NCI-H187 (cell line): ENCODE measurements at places on chromosomes 13 and 19.
A peak's percentile ranks its signal among the peaks of the same experiment; 100 is the strongest.

DNA sequence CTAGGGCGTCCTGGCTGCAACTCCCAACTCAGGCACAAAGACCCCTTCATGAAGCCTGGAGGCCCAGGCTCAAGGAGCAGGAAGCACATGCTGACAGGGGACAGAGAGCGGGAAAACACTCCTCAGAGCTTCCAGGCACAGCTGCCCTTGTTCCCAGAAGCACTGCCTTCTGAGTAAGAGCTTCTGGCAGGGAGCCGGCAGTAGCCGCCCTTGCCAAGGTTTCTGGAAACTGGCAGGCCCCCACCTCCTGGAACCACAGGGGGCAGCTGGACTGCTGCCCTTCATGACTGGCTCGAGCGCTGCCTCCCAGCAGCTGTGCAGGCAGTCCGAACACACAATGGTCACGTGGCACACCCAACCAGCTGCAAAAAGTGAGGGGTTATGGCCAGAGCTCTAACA lies 33.6 kb upstream of the EPHX3 start:
- no peak for DNase-seq

- no peak for DNase-seq
These were observed 24.5 kb downstream of the EFNA2 start for GRCh38 chr19:1309977-1310852.

DNA sequence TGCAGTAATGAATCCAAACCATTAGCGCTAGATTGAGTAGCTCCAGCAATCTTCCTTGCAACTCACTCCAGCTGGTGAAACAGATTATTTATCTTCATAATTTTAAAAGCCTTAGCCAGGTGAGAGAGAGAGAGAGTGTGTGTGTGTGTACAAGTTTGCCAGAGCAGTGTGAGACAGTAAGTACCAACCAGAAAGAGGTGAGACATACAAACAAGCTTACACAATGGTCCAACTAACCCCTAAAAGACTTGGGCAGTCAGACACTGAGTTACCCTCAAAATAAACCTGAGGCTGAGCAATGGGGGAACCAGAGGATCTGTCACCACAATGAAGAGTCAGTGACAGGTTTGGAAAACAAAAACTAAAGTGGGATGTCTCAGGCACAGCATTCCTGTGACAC lies 8.1 kb upstream of the THSD1 start:
- DNase-seq: no peak

GRCh38 chr13:18948012-18948663 lies 233.5 kb downstream of the TUBA3C start:
- no peak for DNase-seq

GRCh38 chr13:89315287-89315686 lies 1644.1 kb downstream of the SLITRK5 start:
- DNase-seq: no peak

DNA sequence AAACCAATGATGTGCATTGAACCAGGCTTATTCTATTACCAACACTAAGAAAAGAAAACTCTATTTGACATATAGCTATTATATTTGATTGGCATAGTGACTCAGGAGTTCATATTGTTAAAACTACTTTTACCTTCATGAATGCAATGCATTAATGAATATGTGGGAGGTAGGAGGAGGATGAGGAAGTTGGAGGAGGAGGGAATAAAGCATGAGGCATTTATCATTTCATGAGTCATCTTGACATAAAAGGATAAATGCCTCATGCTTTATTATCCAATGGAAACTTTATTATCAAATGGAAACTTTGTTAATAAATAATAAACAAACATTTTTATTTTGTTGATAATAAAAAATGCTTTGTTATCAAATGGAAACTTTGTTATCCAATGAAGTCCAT lies 116.5 kb downstream of the SPRY2 start:
- no peak for DNase-seq

- DNase-seq: no peak
These were observed 1.9 kb upstream of the RASA3 start for GRCh38 chr13:114134111-114134943.

DNA sequence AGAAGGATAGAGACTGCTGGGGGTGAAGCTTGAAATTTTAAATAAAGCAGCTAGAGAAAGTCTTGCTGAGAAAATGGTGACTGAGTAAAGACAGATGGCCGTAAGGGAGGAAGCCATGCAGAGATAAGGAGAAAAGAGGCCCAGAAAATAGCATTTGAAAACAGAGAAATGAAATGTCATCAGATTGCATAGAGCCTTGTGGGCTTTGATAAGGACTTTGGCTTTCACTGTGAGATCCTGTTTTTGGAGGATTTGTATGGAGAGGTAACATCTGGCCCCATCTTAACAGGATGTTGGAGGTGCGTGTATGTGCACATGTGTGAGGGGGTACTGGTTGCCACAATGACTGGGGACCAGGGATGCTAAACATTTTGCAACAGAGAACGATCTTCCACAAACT lies 19.5 kb upstream of the ATP8A2 start:
- no peak for DNase-seq

- DNase-seq: no peak
These were observed 60.3 kb downstream of the CRYL1 start for GRCh38 chr13:20465218-20465879.

GRCh38 chr13:44050450-44051063 lies 170.9 kb downstream of the LACC1 start:
- DNase-seq: no peak

GRCh38 chr19:28196101-28196500 lies 1016.9 kb downstream of the UQCRFS1 start:
- no peak for DNase-seq

DNA sequence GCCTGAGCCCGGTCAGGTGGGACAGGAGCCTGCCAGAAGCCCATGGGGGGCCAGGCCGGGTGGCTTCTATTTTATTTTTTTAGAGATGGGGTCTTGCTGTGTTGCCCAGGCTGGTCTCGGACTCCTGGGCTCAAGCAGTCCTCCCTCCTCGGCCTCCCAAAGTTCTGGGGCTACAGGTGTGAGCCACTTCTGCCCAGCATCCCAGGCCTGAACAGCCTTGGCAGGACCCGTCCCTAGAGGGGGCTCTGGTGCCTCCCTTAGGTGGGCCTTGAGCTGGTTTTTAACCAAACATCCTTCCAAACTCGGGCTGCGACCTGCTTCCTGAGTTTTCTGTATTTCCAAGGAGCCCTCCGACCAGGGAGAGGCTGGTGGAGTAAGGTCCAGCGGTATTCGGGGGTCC lies 10.5 kb downstream of the COMP start:
- DNase-seq: no peak

GRCh38 chr13:68232351-68233130 lies 1002.4 kb upstream of the PCDH9 start:
- DNase-seq: no peak

DNA sequence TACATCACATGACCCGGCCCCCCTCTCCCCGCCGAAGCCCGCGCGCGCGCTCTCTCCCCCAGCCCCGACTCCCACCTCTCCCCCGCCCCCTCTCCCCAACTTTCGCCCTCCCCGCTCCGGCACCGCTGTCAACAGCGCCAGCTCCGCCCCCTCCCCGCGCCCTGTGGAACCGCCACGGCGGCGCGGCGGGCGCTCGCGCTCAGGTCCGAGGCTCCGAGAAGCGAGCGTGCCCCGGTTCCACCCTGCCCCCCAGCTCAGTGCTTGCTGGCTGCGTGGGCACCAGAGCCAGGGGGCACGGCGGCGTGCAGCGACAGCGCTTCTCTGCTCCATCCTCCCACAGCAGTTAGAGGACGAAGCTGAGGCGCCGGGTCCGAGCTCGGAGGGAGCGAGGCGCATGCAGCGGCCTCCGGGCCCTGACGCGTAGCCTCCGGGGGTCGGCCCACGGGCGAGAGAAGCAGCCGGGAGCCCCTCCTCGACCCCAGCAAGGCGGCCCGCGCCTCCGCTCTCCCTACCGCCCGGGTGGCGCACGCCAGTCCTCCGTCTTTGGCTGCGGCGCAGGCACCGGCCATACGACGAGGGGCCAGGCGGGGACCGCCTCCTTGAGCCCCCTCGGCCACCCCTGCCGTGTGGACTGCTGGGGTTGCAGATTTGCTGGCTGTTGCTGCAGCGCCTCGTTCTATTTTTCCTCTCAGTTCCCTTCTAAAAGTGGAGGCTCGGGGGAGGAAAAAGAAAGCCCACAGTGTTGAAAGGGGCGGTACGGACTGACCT lies 109.5 kb downstream of the KCNRG start:
- DNase-seq: peak; percentile 94

- no peak for DNase-seq
These were observed 329.1 kb downstream of the SLITRK5 start for GRCh38 chr13:88000239-88000638.

- no peak for DNase-seq
These were observed at the start of gene CYP4F3 for GRCh38 chr19:15640294-15640903. Gene CYP4F3 (plus strand): TSS chr19:15640897. CDS start chr19:15641416, 519 bp downstream.

- DNase-seq: no peak
These were observed 33.0 kb downstream of the MIPEP start for GRCh38 chr13:23856008-23856750.

DNA sequence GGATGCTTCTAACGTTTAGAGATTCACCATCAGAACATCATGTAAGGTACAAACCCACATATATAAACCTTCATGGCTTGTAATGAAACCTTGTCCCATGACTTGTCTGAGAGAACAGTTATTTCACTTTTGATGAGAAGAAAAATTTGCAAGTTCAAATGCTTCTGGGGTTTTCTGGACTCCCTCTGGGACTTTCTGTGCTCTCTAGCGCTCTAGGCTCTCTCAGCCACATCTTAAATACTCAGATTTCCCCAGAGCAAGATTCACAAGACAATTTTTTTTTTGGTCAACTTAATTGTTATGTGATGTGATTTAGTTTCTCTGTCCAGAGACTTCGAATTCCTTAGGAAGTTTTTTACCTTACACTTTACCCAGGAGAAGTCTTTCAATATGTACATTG lies 282.8 kb upstream of the EDNRB start:
- no peak for DNase-seq

DNA sequence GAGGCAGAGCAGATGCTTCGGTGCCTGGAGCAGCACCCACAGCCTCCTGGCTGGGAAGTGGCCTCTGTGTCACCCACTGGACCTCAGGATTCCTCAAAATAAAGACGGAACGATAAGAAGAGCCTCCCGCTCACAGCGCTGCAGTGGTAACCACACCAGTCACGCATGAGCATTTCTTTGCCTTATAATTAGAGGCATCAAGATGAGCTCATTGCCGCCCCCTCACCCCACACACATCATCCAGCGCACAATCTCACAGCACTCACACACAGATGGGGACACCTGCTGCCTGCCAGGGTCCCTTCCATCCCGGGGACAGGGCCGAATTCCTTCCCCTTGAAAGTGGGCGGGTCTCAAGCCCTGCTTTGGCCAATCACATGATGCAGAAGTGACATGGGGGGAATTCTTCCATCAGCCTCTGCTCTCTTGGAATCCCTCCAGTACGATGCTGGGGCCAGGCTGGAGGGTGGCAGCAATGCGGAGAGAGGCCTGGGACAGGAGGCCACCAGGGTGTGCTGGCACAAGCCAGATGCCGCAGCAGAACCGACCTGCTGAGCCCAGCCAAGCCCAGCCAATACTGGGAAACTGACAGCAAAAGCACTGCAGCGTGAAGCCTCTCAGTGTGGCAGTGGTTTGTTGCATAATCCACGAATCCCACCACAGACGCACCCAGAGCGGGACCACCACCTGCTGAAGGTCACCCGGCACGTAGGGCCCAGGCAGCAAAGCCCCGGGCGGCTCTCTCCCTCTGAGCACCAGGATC lies 16.0 kb downstream of the PIP5K1C start:
- no peak for DNase-seq

DNA sequence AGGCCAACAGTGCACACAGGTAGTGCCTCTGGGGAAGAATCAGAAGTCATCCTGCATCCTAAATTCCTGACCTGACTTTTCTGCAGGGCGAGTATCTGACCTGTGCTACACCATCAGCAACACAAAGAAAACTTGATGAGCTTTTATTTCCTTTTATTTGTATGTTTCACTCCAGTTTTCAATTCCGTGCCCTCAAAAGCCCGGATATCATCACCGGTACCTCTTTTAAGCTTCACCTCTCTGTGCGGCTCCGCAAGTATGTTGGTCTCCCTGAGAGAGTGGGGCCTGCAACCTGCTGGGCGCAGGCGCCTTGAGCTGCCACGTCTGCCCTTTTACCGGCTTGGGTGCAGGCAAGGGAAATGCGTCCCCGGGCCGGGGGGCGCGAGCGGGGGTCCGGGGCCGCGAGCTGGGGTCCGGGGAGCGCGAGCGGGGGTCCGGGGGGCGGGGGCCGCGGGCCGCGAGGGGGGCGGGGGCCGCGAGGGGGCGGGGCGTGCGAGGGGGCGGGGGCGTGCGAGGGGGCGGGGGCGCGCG lies 4.3 kb upstream of the DUXA start:
- DNase-seq: no peak

DNA sequence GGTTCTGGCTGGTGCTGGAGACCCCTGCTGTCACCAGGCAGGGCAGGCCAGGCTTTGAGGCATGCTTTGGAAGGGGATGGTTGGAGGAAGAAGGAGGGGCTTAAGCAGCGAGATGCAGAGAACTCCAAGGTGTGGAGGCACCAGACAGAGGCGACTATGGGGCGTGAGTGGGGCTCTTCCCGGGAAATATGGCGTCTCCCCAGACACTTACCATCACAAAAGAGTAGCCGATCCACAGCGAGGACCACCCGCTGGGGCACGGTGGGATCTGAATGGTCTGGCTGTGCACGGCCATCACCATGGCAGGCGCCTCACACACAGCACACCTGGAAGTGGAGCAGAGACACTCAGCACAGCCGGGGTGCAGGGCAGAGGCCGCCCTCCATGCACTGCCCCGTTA lies 151.9 kb downstream of the COL4A1 start:
- DNase-seq: no peak

GRCh38 chr19:52099497-52100138 lies 4.1 kb upstream of the ZNF841 start:
- DNase-seq: no peak

- no peak for DNase-seq
These were observed 13.6 kb upstream of the ACOD1 start for GRCh38 chr13:76934671-76935070.

DNA sequence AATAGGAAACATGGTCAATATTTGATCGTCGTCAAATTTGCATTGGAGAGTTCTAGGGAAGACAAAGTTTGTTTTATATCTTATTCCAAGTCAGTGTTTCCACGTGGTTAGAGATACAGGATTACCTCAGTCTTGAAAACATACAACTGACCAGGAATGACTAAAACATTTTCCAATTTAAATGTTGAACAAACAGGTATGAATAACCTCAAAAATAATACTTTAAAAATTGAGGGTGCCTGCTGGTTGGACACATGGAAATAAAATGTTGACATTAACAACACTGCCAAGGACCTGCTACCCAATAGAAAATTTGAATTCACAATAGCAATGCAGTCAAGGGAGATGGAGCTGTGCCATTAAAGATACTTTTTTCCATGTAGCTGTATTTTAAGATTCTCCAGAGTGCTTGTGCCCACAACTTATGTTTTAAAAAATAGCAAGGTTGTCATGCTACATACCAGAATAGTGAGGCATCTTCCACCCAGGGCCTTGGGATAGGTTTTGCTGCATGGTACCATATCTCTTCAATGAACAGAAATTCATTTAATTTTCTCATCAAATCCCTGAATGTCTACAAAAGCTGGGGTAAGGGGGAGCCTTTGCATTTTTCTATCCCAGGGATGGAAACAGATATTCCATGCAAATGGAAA lies 260.8 kb downstream of the EFNB2 start:
- DNase-seq: no peak
